ENCODE measurements at places on chromosomes 7 and 10.

DNA sequence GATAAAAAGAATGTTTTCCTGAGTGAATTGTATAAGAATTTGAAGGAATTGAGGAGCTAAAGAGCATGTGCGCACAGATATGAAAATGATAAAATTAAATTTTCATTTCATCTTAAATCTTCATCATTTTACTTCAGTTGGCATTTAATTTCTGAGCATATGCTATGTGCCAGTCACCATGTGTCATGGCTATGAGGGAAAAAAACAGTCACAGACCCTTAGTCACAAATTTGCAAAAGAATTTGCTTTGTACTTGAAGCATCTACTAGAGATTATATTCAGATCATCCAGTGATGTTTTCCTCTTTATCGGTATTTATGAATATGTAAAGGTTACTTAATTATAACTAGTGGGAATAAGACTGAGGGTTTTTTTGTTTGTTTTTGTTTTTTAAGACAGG is 29.8 kb downstream of the VCL start:
- DNase-seq, result no peak

- no peak for DNase-seq
Observed at GRCh38 chr7:4720225-4720624, 38.1 kb downstream of the FOXK1 start.

DNA sequence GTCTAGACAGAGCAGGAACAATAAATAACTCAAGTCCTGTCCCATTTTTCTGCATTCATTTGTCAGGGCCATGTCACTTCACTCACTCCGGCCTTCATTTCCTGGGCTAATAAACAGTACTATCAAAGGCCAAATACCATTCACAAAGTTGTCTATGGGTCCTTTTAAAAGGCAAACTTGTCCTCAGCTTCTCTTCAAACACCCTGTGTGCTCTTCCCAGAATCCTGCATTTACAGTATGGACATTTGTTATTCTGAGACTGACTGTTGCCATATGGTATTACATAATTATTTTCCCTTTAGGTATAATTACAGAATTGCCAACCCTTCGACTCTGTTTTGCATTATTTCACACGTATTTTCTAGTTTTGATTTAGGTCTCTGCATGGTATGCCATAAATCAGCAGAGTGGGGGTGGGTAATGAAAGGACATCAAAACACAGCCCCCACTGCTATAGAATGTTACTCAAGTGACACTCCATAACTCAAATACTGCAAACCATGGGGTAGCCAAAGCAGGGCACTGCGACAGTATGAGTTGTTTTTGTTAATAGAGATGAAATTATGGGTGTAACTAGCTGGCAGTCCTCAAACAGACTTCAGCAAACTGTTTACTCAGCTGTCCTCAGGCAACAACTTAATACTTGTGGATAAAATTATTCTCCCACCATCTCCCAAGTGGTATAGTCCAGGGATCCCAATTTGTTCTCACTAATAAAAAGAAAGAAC is 183.7 kb downstream of the TRIL start:
- DNase-seq, result no peak

GRCh38 chr7:53013925-53014324 is 21.5 kb upstream of the POM121L12 start:
- DNase-seq, result no peak

GRCh38 chr10:17563452-17563851 is 53.7 kb downstream of the HACD1 start:
- no peak for DNase-seq

DNA sequence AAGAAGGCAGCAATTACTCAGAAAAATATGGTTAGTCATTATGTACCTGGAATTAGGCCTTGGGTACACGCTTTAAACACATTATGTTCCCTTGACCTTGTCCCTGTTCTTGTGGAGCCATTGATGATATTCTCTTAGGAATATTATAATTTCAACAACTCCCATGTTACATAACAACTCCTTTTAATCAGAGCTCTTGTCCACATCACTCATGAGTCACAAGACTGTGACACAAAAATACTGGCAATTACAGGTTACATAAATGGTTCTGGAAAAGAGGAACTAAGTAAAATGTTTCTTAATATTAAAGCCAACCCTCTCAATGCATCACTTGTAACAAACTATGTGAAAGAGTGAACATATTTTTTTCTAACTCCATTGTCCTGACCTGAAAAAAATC is 143.8 kb upstream of the PCLO start:
- no peak for DNase-seq

- peak; percentile 92 for DNase-seq
Observed at GRCh38 chr10:12448729-12449391, 99.5 kb downstream of the CAMK1D start.

GRCh38 chr7:80387634-80388193 is 124.2 kb downstream of the GNAT3 start:
- DNase-seq, result no peak

GRCh38 chr7:41702635-41703371 is at the start of gene INHBA:
Gene INHBA, minus strand, starts transcription at chr7:41703090. Its CDS starts 2,716 bp downstream, at chr7:41700374.
- no peak for DNase-seq

GRCh38 chr7:133940368-133940767 is 186.8 kb upstream of the LRGUK start:
- no peak for DNase-seq

- DNase-seq, result peak; percentile 37
Observed at GRCh38 chr10:53601260-53601875, 828.8 kb upstream of the MBL2 start.

GRCh38 chr10:47349941-47350371 is 1.8 kb downstream of the RBP3 start:
- DNase-seq, result no peak

DNA sequence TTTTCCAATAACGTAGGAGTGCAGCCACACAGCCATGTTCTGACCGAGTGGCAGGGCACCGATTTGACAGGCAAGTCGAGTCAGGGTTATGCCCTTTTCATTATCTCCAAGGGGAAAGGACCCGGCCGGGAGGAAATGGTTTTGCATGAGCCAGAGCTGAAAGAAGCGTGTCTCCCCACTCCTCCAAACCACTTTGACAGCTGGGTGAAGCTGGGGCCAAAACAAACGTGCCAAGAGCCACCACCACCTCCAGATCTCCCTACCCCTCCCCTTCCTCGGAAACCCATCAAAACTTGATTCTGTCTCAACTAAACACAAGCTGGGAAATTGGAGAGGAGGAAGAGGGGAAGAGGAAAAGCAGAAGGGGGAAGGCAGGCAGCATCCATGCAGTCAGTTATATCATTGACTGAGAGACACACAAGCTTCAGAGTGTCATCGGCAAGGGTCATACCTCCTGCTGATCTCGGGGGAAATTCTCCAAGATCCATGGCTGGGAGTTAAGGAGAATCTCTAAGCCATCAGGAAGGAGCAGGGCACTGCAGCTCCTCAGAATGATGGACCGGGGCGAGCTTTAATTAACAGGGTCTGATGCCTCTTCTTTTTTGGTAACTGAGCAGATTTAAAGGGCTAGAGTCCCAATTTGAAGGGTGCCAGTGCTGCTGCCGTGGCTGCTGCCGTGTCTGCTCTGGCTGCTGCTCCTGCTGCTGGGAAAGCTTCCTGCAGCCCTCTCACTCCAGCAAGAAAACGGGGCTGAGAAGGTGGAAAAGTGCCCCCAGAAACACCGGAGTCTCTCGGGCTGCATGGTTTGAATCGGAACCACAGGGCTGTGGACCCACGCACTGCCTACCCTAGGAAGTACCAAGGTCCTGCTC is 34.7 kb upstream of the CALN1 start:
- DNase-seq, result no peak

GRCh38 chr10:95640891-95641315 is 15.6 kb downstream of the ALDH18A1 start:
- no peak for DNase-seq

DNA sequence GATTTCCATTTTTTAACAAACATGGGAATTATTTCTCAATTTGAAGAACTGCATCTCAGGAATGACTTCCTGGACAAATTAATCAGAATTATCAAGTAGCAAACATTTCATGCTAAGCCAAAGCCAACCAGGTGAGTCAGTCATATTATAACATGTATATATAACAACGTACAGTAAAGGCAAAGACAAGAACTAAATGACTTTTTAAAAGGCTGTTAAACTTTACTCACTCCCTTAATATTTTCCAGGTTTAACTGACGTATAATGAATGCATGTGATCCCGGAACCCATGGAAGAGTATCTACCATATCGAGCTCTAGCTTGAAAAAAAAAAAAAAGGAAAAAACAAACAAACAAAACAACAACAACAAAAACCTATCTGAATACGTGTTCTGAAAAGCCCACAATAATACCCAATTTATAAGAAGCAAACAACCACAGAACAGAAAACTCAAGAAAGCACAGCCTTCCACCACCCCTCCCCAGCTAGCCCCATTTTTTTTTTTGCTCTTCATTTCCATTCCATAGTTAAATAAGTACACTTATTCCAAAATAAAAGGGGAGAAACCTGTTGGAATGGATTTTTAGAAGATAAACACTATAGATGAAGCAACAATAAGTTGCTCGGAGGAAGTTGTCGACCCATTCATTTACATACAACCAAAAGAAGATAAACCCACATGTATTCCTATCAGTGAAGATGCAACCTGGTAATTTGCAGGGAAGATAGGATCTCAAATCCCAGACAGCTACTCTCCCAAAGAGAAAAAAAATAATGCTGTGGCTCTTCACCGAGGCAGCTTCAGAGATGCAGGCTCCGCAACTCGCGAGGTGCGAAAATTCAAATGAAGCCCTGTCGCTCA is 537 bp downstream of the NAPEPLD start:
- no peak for DNase-seq

DNA sequence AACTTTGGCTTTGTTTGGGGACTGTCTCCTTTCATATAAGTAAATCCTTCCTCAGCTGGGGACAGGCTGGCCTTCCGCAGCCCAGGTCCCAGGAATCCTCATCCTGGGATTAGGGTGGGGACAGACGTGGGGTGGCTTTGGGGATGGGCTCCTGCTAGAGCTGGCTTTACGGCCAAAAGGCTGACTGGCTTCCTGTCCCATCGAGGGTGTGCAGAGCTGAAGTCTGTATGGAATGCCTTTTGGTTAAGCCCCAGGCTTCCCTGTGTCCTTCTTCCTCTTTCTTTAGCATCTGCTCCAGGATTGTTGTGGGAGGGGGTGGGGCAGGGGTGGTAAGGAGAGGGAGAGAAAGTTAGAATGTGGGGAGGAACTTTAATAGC is 59.4 kb upstream of the AQP1 start:
- no peak for DNase-seq

DNA sequence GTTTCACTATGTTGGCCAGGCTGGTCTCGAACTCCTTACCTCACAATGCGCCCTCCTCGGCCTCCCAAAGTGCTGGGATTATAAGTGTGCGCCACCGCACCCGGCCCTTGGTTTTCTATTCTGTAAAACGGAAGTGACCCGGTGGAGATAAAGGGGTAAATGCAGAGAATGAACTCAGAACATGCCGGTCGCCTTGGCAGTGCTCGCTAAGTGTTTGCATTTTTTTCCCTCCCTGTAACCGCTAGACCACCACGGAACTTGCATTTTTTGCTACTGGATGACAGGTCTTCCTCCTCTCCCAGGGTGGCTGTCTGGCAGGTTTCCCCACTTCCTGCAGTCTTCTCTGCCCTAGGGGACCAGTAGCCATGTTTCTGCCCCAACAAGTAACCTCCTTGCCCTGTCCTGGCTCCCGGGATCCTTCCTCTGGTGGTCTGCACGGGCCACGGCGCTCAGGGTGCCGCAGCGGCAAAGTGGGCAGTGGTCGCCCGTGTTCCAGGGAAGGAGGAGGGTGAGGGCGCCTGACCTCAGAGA is 18.8 kb upstream of the GNA12 start:
- peak; percentile 41 for DNase-seq

- DNase-seq, result no peak
Observed at GRCh38 chr10:104052431-104052830, 33.2 kb downstream of the COL17A1 start.

GRCh38 chr10:90675621-90676020 is 182.2 kb downstream of the HTR7 start:
- DNase-seq, result no peak

GRCh38 chr7:128935342-128935730 is 2.4 kb upstream of the IRF5 start:
- no peak for DNase-seq

- DNase-seq, result no peak
Observed at GRCh38 chr10:71970331-71970730, 6.1 kb downstream of the CHST3 start.

DNA sequence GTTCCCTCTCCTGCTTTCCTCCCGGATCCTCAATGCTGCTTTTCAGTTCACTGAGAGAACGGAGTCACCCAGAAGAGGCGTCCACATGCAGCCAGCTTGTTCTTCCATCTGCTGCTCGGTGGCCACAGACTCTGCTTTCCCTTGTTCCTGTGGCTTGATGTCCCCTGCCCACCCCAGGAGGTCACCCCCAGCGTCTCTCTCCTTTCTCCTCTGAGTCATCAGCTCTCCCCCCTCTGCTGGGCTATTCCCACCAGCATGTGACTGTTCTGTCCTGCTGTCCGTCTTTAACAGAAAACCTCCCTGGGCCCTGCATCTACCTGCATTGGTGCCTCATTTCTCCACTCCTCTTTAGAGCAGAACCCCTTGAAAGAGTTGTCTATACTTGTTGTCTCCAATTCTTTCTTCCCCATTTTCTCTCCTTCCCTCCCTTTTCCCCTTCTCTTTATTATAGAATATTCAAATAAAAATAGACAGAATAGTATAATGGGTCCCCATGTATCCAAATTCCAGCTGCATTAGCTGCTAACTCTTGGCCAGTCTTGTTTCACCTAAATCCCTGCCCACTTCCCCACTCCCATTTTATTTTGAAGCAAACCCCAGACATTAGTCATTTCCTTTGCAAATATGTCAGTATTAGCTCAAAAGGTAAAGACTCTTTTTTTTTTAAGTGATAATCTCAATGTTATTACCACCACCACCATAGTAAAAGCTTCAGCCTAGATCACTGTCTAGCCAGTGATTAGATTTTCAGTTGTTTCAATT is 4.1 kb downstream of the ZNF282 start:
- DNase-seq, result no peak

- peak; percentile 47 for DNase-seq
Observed at GRCh38 chr7:144738708-144739314, 97.0 kb downstream of the TPK1 start.

GRCh38 chr7:151089893-151090730 is 3.8 kb downstream of the AGAP3 start:
- DNase-seq, result no peak

DNA sequence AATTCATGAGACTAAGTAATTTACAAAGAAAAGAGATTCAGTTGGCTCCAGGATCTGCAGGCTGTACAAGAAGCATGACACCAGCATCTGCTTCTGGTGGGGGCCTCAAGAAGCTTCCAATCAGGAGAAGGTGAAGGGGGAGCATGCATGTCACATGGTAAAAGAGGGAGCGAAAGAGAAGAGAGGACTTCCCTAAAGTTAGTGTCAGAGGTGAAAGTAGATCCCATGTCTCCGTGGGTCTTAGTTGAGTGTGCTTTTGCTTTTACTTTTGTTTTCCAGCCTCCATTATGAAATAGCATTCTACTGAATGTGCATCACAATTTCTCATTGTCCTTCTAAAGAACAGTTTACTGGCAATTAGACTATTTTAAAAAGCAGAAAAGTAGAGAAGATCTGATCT is 213.6 kb upstream of the FZD1 start:
- DNase-seq, result no peak

GRCh38 chr7:147513451-147513850 is 1077.1 kb upstream of the C7orf33 start:
- no peak for DNase-seq

All from activated CD4-positive, alpha-beta T cell treated with anti-CD3 and anti-CD28 coated beads, Interleukin-2, Interleukin-4, amounts not matched to agents 100 ng/mL and 50 ng/mL, durations not matched to agents 16 hours and 8 hours (primary cell).